ENCODE measurements at places on chromosomes 6 and 20. TPM values are rescaled to one million over a fixed set of nuclear protein-coding genes. Genes with fewer than 3 reads are reported as not detected.

KAT14 gene
- 6.8 TPM for total RNA-seq

ASIP gene
- total RNA-seq, result not detected

GSTA3 gene
- not detected for total RNA-seq

DEF6 gene
- total RNA-seq, result 12.2 TPM

NUP43 gene
- total RNA-seq, result 13.1 TPM

CABLES2 gene
- 1.7 TPM for total RNA-seq

PDYN gene
- total RNA-seq, result not detected

SRMS gene
- not detected for total RNA-seq

MEP1A gene
- 0.09 TPM for total RNA-seq

KHDC1L gene
- total RNA-seq, result not detected

TMEM170B gene
- 2.3 TPM for total RNA-seq

METTL24 gene
- total RNA-seq, result 1.5 TPM

PRDM13 gene
- total RNA-seq, result not detected

RSPH4A gene
- 0.37 TPM for total RNA-seq

CST8 gene
- not detected for total RNA-seq

BPIFB2 gene
- total RNA-seq, result not detected

MUCL3 gene
- total RNA-seq, result not detected

C20orf141 gene
- not detected for total RNA-seq

SPEF1 gene
- total RNA-seq, result 0.52 TPM

CASP8AP2 gene
- 5.3 TPM for total RNA-seq

ATP6V1G2 gene
- total RNA-seq, result 0.16 TPM

NRM gene
- 4.1 TPM for total RNA-seq
